Endodermal cell (in vitro differentiated cells): ENCODE measurements at places on chromosomes 1 and 21. TPM values are rescaled to one million over a fixed set of nuclear protein-coding genes. Genes with fewer than 3 reads are reported as not detected.

GRCh38 chr21:31348188-31348587 lies 4.1 kb upstream of the TIAM1 start:
- H3K4me3 ChIP-seq: no peak overlapping the region
- no peak overlapping the region for H3K27ac ChIP-seq
- DNase-seq: peak; percentile 58
- no peaks in the 10 kb centered on the region for H3K36me3 ChIP-seq
- no peaks in the 10 kb centered on the region for H3K27me3 ChIP-seq

BCAN gene
- 0.31 and 0.45 TPM in 2 replicates for total RNA-seq

GRCh38 chr1:160367516-160367900 lies 637 bp downstream of the NHLH1 start:
- H3K27ac ChIP-seq: peak overlapping the region; percentile 58
- H3K27me3 ChIP-seq: no peaks in the 10 kb centered on the region
- no peaks in the 10 kb centered on the region for H3K36me3 ChIP-seq
- H3K4me1 ChIP-seq: no peaks in the 10 kb centered on the region
- no peak for DNase-seq

C1orf185 gene
- total RNA-seq: not detected in 3 replicates

- no peak overlapping the region for H3K4me3 ChIP-seq
- no peak overlapping the region for H3K27ac ChIP-seq
- no peaks in the 10 kb centered on the region for H3K4me1 ChIP-seq
- H3K27me3 ChIP-seq: peaks cover 6% of the 10 kb centered on the region
- DNase-seq: peak; percentile 69
- H3K36me3 ChIP-seq: no peaks in the 10 kb centered on the region
Measured at GRCh38 chr1:40363721-40364120, 9.8 kb upstream of the SMAP2 start.

- DNase-seq: no peak
- no peak overlapping the region for H3K4me3 ChIP-seq
- H3K36me3 ChIP-seq: no peaks in the 10 kb centered on the region
- H3K27ac ChIP-seq: no peak overlapping the region
- no peaks in the 10 kb centered on the region for H3K4me1 ChIP-seq
Measured at GRCh38 chr1:204218552-204218951, 4.8 kb upstream of the GOLT1A start.

DNA sequence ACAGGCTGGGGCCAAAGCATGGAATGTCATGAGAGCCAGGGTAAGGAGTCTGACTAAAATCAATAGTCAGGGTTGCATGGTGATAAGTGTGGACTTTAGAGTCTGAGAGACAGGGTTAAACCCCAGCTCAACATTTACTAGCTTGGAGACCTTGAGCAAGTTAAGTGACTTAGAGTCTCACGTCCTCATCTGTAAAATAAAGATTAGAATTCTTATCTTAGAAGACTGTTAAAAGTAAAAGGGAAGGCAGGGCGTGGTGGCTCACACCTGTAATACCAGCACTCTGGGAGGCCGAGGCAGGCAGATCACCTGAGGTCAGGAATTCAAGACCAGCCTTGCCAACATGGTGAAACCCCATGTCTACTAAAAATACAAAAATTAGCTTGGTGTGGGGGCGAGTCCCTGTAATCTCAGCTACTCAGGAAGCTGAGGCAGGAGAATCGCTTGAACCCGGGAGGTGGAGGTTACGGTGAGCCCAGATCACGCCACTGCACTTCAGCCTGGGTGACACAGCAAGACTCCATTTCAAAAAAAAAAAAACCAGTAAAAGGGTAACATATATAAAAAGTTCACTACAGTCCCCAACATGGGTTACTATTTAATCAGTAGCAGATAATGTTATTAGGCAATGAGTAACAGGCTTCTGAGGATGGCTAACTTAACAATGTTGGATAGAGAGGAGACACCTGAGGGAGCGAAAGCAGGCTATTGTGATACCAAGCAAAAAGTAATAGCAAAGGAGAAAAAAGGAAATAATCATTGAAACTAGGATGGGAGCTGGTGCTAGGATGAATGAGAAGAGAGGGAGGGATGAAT lies 20.8 kb downstream of the TMCO1 start:
- H3K4me1 ChIP-seq: no peaks in the 10 kb centered on the region
- H3K36me3 ChIP-seq: peaks cover 55% of the 10 kb centered on the region

- no peaks in the 10 kb centered on the region for H3K27me3 ChIP-seq
- H3K4me1 ChIP-seq: no peaks in the 10 kb centered on the region
- H3K4me3 ChIP-seq: no peak overlapping the region
- no peak for DNase-seq
Measured at GRCh38 chr1:225044258-225044657, 114.8 kb downstream of the DNAH14 start.

DNA sequence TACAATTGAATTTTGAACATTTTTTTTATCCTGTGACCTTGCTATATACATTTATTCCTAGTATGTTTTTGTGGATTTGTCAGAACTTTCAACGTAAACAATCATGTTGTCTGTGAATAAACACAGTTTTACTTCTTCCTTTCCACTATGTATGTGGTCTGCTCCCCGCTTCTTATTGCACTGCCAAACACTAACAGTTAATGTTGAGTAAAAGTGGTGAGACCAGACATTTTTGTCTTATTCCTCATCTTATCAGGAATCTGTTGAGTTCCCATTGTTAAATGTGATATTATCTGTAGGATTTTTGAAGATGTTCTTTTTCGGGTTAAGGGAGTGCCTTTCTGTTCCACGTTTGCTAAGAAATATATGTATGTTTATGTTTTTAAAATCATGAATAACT lies 45.9 kb downstream of the CAMSAP2 start:
- no peak overlapping the region for H3K27ac ChIP-seq
- H3K27me3 ChIP-seq: no peaks in the 10 kb centered on the region
- H3K4me3 ChIP-seq: no peak overlapping the region
- peaks cover 32% of the 10 kb centered on the region for H3K36me3 ChIP-seq
- H3K4me1 ChIP-seq: no peaks in the 10 kb centered on the region
- DNase-seq: no peak
